ENCODE measurements at places on chromosomes 6 and 20.

- no peak for DNase-seq
Measured at GRCh38 chr6:38646166-38646878, 6.6 kb upstream of the BTBD9 start.

DNA sequence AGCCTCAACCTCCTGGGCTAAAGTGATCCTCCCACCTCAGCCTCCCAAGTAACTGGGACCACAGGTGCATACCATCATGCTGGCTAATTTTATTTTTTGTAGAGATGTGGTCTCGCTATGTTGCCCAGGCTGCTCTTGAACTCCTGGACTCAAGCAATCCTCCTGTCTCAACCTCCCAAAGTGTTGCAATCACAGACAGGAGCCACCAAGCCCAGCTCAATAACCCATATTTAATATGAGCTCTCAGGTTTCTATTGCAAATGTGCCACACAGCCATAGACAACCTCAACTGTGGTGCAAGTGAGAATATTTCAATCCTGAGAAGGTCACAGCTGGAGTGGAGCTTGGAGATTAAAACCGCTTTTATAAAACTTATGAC, 14.4 kb downstream of the JPH2 start:
- DNase-seq = no peak

GRCh38 chr6:167832497-167833395, 6.0 kb downstream of the AFDN start:
- no peak for DNase-seq

- no peak for DNase-seq
Measured at GRCh38 chr6:112470950-112471349, 123.8 kb downstream of the RFPL4B start.

DNA sequence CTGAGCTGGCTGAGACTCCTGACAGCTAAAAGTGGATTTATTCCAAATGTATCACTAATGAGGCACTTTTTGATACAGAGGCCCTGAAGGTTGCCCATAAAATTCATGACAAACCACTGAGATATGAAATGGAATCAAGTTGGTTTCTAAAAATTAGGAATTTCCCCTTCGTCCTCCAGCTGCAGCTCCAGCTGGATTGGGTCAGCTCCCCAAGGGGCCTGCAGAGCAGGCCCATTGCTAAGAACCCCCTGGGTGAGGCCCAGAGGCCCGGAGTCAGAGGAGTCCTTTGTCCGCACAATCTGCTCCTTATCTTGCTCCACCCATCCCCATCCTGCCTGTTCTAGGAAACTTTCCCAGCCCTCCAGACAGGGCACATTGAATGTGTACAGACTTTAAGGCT, 163.5 kb upstream of the TOP1 start:
- DNase-seq = no peak

GRCh38 chr20:34328928-34329677, 25.9 kb upstream of the AHCY start:
- no peak for DNase-seq

GRCh38 chr6:169112483-169113320, 140.9 kb downstream of the THBS2 start:
- no peak for DNase-seq

- DNase-seq = no peak
Measured at GRCh38 chr6:98928688-98929087, 19.1 kb downstream of the FBXL4 start.

GRCh38 chr20:33679758-33680485, 5.7 kb upstream of the NECAB3 start:
- no peak for DNase-seq

DNA sequence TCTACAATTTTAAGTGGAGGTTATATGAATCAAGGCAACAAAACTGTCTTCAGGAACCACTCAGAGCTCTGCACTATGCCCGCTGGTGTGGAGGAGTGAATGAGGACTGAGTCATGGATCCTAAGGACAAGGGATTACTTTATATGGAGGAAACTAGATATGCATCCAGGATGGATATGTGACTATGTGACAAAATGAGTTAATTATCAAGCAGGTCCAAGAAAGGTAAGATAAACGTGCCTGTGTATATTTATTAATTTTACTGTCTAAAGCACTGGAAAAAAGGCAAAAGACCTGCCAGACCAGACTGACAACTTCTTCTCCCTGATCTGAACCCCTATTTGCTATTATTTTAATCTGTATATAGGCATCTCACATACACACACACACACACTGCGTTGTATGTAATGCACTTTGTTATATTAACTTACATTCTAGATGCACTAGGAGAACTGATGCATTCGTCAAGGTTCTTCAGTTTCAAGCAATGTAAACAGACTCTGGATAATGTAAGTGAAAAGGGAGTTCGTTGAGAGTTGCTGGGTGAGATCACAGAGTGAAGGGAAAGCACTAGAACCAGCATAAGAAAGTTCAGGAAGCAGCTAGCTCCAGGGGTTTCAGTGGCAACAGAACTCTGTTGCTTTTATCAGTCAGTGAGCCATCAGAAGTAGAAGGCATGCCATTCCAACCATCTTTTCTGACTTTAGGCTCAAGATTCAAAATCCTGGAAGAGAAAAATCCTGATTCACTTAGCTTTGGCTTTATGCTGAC, 26.4 kb upstream of the ADGRG6 start:
- DNase-seq = no peak

GRCh38 chr6:106087548-106088325, 1.6 kb downstream of the PRDM1 start:
- DNase-seq = no peak

- DNase-seq = no peak
Measured at GRCh38 chr6:98848539-98849242, 14.3 kb downstream of the POU3F2 start.

DNA sequence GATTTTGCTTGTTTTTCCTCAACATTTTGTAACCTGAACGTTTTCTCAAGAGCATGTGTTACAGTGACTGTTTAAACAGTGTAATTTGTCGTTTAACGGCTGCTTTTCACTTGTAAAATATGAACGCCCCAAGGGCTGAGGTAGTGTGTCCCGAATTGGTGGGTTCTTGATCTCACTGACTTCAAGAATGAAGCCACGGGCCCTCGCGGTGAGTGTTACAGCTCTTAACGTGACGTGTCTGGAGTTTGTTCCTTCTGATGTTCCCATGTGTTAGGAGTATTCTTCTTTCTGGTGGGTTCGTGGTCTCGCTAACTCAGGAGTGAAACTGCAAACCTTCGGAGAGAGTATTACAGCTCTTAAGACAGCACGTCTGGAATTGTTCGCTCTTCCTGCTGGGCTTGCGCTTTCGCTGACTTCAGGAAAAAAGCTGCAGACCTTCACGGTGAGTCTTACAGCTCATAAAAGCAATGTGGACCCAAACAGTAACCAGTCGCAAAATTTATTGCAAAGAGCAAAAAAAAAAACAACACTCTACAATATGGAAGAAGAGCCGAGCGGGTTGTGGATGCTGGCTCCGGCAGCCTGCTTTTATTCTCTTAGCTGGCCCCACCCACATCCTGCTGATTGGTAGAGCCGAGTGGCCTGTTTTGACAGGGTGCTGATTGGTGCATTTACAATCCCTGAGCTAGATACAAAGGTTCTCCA, 25.1 kb upstream of the TRIM27 start:
- no peak for DNase-seq

DNA sequence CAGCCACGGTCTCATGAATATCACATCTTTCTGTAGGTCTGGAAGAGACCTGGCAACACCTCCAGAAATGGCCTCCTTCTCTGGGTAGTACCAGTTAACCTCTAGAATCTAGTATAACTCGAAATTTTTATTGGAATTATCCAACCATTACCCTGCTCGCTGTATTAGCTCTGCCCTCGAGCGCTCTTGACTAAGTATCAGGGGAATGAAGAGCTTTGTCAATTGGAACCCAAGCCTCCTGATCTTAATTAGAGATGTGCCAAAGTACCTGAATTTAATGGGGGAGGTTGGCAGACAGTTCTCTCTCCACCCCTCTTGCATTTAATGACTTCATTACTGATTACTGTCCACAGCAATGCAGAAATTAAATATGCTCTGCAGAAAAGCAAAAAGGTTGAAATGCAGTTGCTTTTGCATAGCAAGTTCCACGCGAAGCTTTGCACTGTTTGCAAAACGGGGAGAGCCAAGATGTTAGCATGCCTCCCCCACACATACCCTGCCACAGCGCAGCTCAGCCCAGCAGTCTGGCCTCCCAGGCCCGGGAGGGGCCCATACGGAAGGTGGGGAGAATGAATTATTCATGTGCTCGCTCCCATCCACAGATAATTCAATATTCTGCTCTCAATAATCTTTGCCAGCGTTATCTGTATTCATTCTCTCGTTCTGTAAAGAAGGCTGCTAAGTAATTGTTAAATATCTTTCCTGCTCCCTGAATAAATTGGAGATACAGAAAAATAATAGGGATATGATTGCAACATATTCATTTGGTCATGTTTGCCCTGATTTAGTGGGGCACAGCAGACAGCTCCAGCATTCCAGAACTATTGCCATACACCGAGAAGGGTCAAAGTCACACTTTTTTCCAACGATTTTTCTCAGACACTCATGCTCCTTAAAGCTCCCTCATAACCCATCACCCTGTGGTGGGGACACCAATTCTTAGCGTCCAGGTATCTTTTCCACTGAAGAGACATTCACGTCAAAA, 305.8 kb downstream of the CDH26 start:
- DNase-seq = no peak

- DNase-seq = no peak
Measured at GRCh38 chr20:20073801-20074371, 21.6 kb downstream of the CFAP61 start.

DNA sequence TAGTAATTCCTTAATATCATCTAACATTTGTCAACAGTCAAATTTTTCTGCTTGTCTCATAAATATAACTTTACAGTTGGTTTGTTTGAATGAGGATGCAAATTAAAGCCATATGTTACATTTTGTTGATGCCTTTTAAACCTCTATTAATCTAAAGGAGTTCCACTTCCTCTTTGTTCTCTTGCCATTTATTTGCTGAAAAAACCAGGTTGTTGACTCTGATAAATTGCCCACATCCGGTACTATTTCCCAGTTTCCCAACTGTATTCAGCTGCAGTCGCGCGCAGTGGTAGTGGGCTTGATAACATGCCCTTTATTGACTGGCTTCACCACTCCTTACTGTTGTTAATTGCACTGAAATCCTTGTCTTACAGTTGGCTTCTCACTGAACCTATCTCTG, 32.8 kb upstream of the SIRPB2 start:
- no peak for DNase-seq

DNA sequence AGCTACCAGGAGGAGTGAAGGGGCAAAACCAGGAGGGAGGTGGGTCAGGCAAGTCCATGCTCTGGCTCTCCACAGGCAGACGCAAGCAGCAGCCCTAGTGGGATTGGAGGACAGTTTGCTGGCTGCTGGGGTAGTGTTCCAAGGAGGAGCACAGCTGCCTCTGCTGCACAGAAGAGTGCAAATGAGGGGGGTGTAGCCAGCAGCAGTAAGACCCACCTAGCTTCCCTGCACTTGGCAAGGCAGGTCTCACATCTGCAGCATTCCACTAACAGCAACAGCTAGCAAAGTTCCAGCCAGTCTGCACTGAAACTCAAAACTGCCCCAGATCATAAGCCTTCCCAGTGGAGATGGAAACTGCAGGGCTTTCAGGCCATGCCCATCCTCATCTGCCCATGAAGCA, 405.0 kb downstream of the UTRN start:
- DNase-seq = no peak

DNA sequence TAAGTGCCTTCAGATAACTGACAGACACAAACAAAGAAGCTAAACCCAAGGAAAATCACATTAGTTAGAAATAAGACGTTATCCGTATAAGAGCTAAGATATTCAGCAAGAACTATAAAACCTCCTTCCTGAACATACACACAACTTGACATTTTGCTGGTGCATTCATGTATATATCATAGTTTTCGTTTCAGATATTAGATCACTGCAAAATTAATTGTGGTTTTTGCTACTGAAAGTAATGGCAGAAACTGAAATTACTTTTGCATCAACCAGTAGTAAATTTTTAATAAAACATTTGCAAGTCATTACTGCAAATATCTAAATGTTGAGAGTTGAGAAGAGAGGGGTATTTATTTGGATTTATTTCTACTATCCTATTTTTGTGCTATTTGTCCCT, 26.1 kb upstream of the KCNQ5 start:
- no peak for DNase-seq

DNA sequence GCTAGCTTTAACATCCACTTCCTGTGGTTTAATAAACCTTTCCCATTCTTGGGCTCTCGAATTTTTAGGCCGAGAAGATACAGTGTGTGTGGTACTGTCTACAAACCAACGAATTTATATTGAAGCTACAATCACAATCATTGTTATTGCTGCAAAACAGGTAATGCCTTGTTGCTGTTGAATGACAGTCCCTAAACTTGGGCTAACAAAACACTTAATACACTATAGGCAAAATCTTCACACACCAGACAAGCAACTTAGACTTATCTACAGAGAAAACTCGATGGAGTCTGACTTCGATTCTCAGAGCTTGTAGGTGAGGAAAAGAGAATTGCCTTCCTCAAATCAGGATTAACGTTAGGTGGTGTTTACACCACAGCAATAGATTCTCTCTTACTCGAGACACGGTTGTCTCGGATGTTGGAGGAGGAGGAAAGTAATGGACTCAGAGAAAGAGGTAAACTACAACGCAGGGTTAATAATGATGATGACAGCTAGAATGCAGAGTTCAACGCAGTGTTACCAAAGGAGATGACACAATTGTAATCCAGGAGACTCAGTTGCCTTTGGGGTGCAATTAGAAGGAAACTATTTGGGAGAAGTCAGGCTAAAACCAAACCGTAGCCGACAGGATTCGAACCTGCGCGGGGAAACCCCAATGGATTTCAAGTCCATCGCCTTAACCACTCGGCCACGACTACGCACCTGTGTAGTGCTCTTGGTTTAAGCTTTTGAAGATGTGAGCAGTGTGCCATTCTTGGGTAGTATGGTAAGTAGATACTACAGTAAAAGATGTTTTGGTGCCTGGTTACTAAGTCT, 32.5 kb upstream of the ZNF184 start:
- no peak for DNase-seq

DNA sequence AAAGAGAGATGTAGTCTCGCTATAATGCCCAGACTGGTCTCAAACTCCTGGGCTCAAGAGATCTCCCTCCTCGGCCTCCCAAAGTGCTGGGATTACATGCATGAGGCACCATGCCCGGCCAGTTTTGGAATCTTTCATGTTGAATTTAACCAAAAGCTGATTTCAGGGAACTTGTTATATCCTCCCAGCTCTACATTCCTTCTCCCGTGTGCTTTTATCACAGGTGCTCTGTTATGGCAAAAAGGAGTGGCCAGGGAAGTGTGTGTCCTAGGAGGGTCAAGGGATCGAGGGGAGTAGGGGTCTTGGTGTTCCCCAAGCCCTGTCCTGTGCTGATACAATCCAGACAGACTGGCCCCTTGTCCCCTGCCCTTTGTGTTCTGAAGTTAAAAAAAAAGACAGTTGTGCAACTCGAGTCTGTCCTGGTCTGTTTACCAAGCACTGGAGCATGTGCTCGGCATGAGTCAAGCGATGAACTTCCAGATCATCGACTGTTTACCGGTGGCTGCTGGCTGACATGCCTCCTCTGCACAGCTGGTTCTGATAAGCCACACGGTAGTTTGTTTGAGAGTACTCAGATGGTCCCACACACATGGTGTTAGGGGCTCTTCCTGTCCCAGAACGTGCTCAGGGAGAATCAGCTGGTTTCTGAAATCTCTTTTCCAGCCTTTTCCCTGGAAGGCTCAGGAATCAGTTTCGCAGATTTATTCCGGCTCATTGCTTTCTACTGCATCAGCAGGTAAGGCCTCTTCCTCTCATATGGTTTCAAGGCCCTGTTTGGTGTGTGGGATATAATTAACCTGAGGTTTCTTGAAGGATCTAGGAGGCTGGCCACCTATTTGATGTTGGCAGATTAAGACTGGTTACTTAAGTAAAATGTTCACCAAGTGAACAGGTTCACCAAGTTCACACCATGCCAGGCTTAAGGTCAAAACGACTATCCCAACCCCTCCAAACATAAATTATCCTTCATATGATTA, 52.6 kb upstream of the NAA20 start:
- DNase-seq = no peak
